ENCODE measurements at places on chromosomes 2 and 18. TPM values are rescaled to one million over a fixed set of nuclear protein-coding genes. Genes with fewer than 3 reads are reported as not detected.

- no peak for DNase-seq
These were observed 72.8 kb upstream of the POU3F3 start for GRCh38 chr2:104781151-104781550.

DNA sequence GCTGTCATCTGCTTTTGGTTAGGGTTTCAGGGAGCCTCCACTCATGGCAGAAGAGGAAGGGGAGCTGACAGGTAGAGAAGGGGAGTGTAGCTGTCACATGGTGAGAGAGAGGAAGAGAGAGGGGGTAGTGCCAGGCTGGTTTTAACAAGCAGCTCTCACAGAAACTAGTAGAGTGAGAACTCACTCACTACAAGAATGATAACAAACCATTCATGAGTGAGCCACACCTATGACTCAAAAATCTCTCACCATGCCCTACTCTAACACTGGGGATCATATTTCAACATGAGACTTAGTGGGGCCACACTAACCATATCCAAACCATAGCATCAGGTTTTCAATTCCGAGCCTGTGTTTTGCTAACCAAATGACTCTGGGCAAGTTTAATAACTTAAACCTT, 274.9 kb upstream of the VWC2L start:
- no peak for DNase-seq

Gene TXNL4A
- 83.4 TPM for total RNA-seq

Gene SIGLEC15
- not detected for total RNA-seq

Measured in mucosa of descending colon (tissue), 3 donors.